ENCODE measurements at places on chromosomes 7 and 10.

DNA sequence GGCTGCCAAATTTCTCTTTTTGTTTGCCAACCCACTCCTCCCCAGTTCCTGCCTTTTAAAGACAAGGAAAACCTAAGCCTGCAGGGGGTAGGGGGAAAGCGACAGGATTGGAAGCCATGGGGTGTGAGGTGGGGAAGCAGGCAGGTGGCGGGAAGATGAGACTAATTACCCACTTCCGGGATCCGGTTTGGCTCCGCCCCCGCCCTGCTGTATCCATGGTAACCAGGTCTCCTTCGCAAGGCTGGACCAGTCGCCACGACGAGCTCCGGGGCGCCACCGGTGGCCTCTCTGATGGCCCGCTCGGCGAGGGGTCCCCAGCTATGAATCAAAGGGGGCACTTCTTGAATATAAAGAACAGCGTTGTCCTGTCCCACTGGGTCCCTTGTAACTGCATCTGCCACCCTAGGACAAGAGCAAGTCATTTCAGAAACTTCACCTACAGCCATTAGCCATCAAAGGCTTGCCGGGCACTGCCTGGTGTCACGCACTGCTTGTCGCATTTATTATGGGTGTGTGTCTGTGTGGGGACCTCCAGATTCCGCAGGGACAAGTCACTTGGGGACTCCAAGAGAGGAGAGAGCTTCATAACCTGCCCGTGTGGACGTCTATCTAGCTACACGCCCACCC, 55.4 kb upstream of the LMTK2 start:
- no peak for DNase-seq

GRCh38 chr10:24947304-24948097, 4.9 kb downstream of the PRTFDC1 start:
- no peak for DNase-seq

DNA sequence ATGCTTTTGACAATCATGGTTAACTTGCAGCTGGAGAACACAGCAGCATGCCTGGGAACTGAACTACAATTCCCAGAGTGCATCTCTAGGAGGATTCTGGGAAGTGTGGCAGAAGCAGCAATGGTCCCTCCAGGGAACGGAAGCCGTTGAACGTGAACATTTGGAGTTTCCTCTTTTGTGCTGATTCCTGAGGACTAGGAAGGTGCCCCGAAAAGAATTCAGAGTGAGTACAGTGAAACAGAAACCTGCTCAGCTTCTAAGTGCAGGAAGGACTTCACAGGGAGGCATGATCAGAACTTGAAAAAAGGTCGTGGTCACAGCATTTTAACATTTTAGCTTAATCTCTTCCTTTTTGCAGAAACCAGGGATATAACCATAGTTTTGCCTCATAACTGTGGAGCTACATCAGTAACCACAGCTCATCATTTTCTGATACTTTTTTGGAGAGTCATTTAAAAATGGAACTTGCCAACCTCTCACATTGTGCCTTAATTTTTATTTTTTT, at the start of gene NUDT13:
NUDT13 (plus strand) TSS at position 111 of the 505 bp plus-strand sequence. CDS start 3,911 bp downstream, outside the sequence.
- DNase-seq: no peak

DNA sequence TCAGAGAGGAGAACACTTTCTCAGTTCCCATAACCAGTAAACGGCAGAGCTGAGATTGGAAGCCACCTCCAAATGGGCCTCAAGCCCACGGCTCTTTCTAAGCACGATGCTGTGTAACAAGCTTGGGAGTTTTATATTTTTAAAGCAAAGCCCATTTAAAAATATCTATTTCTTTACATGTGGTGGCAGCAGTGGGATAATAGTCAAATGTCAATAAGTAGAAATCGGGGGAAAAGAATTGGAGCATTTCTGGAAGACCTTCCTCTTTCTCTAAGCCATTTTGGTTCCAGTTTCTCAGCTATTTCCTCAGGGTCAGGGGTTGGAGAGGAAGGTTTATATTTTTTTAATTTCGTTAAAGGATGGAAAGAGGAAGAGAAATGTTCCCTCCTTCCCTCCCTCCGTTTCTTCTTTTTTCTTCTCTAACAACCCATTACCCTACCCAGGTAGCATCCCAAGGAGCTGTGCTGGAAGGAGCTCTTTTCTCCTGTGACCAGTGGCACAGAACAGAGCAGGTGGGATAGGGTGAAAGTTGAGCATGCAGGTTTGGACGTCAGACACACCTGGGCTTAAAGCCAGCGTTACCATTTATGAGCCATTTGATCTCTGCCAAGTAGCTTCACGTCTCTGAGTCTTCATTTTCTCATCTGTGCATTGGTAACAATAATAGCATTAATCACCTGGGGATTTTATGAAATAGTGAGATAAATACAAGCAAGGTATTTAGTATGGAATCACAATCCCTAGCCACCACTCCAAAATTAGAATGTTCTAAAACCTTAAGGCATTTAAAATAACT, 515.7 kb downstream of the RPS24 start:
- DNase-seq: no peak

DNA sequence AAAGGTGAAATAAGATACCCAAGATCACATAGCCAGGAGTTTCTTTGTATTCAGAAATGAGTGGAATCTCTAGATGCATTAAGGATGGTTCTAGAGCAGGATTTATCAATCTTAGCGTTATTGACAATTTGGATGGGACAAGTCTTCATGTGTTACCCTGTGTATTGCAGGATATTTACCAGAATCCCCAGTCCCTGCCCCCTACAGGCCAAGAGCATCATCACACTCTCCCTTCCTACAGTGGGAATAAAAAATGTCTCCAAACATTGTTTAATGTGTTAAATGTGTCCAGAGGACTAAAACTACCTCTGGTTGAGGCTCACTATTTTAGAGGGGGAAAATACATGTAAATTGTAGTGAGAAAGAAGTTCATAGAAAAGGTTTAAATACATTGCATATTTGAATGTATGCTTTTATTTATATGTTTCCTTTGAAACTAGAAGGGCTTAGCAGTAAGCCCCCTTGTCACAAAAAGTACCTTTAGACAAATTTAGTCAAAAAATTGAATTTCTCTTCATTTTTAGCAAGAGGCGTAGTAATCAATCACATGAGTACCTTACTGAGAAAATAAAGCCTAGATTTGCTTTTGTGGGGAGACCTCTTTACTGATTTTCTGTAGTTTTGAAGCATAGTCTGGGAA, 141.2 kb downstream of the MLLT10 start:
- DNase-seq: no peak

DNA sequence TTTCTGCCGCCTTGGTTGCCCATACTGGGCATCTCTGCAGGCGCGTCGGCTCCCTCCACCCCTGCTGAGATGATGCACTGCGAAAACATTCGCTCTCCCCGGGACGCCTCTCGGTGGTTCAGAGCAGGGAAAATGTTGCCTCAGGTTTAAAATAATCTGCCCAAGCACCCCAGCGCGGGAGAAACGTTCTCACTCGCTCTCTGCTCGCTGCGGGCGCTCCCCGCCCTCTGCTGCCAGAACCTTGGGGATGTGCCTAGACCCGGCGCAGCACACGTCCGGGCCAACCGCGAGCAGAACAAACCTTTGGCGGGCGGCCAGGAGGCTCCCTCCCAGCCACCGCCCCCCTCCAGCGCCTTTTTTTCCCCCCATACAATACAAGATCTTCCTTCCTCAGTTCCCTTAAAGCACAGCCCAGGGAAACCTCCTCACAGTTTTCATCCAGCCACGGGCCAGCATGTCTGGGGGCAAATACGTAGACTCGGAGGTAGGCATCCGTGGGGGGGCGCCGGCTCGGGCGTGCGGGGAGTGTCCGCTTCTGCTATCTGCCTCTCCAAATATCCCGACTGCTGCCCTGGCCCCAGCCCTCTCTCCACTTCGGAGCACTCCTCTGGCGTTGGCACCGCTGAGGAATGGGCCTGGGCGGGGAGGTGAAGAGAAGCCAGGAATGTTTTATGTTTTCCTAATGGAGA, at the start of gene CAV1:
CAV1 (plus strand) TSS at position 428 of the 689 bp plus-strand sequence; CDS start at position 455, 27 bp downstream.
- DNase-seq: no peak

DNA sequence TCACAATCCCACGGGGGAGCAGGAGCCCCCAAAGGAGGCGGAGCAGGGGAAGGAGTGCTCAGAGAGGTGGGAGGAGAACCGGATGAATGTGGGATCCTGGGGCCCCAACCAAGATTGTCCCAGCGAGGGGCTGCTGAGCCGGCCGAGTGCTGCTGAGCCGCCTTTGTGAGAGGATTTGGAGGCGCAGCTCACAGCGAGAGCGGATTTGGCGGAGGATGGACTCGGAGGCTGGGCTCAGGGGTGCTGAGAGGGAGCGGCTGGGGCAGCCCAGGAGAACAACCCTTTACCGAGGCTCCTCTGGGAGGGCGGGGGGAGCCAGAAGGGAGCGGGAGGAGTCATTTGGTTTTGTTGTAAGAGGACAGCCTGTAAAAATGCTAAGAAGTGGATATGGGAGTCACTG, 23.0 kb downstream of the GHRHR start:
- DNase-seq: no peak

DNA sequence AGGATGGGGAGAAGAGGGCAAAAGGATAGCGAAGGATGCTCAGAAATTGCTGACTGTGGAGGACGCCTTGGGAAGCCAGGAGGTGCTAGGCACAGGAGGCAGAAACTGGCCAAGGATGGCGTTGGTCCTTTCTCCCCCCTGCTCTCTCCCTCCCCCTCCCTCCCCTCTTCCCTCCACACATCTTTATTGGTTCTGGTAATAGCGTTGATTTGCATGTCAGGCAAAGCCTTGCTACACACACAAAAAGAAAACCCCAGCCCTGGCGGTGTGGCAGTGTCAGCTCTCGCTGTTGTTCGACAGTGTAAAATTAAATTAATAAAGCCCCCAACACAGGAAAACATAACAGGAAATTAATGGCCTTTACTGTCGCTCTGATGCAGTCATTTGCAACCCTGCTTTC, 47.2 kb downstream of the PAX2 start:
- no peak for DNase-seq

- no peak for DNase-seq
These were observed 69.2 kb downstream of the PODXL start for GRCh38 chr7:131487217-131487616.

GRCh38 chr7:40288827-40289226, 154.0 kb downstream of the SUGCT start:
- no peak for DNase-seq

- DNase-seq: no peak
These were observed 123.1 kb upstream of the ADO start for GRCh38 chr10:62681211-62681940.

DNA sequence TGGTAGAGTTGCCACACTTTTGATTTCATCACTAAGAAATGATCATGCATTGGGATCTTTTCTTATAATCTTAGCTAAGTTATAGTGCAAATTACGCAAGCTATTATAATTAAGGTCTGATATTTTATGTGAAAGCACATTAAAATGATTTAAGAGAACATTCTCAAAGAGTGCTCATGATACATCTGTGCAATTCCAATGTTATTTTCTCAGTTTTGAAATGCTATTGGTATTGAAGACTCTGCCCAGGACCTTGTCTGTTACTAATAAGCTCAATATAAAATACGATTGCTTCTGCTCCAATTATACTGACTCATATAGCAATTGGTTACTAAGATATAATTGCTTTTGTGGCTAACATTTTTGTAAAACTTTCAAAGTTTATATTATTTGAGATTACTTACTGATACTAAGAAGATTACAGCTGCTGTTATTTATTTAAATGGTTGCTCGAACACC, 180.9 kb downstream of the ADAM12 start:
- no peak for DNase-seq

GRCh38 chr7:1883031-1883761, 213.1 kb downstream of the ELFN1 start:
- no peak for DNase-seq

GRCh38 chr10:78260141-78260540, 226.5 kb downstream of the RPS24 start:
- no peak for DNase-seq

DNA sequence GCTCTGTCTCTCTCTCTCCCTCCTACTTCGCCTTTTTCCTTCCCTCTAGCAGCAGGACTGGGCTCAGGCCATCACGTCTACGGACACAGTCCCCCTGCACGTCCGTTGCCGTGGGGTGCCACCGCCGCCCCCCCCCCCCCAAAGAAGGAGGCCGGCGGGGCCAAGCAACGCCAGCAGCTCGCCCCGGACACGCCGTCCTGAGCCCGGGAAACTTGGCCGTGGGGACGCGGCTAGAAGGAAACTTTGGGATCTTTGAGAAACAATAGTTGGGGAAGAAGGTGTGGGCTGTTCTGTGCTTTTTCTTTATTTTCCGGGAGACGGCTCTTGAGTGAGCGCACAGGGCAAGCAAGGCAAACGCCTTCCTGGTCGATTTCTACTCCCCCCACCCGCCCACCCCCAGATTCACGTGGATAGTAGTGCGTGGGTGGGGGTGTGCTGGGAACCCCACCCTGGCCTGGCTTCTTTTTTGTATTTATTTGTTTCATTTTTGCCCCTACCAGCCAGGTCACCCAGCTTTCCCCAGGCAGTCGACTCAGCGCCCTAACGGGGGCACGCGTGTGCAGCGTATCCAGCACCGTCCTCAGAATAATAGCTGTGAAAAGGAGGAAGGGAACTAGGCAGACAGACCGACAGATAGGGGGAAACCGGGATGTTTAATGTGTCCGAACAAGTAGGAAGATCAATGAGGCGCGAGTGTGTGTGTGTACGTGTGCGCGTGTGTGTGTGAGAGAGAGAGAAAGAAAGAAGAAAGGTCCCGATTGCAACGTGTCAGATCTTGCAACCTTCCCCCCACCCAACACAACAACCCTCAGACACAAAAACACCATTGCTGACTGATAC, 1.4 kb downstream of the MXI1 start:
- DNase-seq: no peak

DNA sequence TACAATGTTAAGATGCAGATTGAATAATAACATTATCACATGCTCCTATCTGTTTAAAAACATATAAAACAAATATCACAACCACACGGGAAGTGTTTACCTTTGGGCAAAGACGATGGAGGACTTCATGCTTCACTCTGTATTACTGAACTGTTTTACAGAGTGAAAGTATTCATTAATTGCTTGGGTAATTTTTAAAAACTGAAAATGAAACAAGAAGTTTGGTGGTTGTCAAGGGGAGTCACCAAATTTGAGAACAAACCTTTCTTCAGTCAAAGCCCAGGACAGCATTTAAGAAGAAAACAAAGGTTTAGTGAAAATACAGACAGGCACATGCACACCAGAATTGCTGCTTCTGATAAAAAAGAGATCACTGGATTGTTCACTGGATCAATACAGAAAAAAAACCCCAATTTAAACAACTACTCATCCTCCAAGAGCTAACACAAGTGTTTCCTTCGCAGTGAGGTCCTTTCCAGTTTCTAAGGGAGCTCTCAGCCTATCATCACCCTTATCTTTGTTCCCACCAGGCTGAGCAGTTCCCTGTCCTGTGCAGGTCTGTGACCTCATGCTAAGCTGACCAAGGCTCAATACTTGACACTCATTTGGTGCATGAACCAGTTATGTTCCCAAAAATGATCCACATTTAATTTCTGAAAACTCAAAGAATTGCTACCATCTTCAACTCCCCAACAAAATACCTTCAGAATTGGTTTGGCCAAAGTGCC, 8.8 kb downstream of the PARP12 start:
- DNase-seq: no peak

- DNase-seq: no peak
These were observed 9.9 kb downstream of the CLDN12 start for GRCh38 chr7:90413185-90413528.

DNA sequence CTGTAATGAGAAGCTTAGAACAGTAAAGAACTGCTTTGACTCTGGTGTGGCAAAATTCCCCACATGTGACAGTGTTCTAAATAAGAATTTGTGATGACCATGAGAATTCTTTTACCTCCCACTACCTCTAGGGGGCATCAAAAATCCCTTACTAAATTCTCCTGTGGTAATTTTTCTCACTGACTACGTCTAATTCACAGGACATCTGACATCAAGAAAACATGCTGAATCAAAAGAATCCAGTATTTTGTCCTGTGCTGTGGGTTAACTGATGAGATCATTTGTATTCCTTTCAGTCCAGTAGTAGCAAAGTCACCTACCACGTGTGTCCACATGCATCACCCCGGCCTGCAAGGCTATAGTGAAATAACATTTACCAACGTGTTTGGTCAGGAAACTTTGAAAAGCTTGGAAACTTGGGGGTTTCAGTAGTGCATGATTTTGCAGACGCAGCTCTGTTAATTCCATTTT, 103.8 kb downstream of the ATE1 start:
- DNase-seq: no peak
